IMR-90 (cell line): ENCODE measurements at places on chromosomes 12 and 14. TPM values are rescaled to one million over a fixed set of nuclear protein-coding genes. Genes with fewer than 3 reads are reported as not detected.

KRT81 gene
- 0.05 and 0.29 TPM in 2 replicates for polyA plus RNA-seq

LMNTD1 gene
- 1.3 and 1.5 TPM in 2 replicates for polyA plus RNA-seq

PAPLN gene
- 0.83 and 1.2 TPM in 2 replicates for polyA plus RNA-seq

CCND2 gene
- 0.73 and 1.1 TPM in 2 replicates for polyA plus RNA-seq

KRT82 gene
- polyA plus RNA-seq = not detected in 2 replicates

DNA sequence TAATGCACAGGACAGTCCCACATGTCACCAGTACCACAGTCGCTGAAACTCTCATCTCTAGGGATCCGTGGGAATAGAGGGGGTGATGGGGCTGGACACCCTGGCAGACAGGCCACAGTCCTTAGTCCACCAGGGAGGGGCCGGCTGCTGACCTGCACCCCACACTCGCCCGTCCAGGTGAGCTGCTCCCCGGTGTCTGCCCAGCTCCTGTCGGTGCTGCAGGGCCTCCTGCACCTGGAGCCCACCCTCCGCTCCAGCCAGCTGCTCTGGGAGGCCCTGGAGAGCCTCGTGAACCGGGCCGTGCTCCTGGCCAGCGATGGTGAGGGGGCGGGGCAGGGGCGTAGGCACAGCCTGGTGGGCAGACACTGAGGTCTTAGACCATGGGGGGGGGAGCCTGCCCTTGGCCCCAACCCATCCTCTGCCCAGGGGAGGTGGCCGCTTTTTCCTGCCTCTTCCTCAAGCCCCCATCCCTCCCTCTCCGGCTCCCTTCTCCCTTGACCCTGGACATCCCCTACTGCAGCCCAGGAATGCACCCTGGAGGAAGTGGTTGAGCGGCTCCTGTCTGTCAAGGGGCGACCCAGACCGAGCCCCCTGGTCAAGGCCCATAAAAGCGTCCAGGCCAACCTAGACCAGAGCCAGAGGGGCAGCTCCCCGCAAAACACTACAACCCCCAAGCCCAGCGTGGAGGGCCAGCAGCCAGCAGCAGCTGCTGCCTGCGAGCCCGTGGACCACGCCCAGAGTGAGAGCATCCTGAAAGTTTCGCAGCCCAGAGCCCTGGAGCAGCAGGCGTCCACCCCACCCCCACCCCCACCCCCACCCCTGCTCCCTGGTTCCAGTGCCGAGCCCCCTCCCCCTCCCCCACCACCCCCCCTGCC, 17.1 kb upstream of the ADSS1 start:
- no peak for DNase-seq

DNA sequence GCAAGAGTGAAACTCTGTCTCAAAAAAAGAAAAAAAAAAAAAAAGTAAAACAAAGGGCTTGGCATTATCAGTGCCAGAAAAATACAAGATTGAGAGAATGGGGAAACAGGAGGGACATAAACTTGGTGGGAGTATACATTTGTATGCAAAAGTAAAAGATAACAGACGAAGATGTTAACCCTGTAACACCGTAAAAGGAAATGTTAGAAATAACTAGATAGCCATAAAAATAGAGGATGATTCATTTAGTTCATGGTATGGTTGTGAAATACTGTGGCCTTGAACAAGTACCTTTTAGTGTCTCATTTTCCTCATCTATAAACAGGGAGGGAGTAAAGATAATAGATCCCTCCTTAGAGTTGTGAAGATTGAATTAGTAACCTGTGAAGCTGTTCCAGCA, 33.3 kb downstream of the ATP2A2 start:
- peak; percentile 92 for DNase-seq

DNA sequence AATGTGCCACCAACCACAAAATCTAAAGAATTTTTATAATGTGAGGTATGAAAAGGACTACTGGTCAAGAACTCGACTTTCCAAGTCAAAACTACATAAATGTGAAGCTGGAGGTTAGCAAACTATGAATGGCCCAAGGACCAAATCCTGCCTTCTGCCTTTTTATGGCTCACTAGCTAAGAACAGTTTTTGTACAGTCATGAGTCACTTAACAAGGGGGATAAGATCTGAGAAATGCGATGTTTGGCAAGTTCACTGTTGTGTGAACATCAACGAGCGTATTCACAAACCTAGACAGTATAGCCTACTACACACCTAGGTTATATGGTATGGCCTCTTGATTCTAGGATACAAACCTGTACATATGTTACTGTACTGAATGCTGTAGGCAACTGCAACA, 28.2 kb downstream of the FERMT2 start:
- DNase-seq = peak; percentile 69

DNA sequence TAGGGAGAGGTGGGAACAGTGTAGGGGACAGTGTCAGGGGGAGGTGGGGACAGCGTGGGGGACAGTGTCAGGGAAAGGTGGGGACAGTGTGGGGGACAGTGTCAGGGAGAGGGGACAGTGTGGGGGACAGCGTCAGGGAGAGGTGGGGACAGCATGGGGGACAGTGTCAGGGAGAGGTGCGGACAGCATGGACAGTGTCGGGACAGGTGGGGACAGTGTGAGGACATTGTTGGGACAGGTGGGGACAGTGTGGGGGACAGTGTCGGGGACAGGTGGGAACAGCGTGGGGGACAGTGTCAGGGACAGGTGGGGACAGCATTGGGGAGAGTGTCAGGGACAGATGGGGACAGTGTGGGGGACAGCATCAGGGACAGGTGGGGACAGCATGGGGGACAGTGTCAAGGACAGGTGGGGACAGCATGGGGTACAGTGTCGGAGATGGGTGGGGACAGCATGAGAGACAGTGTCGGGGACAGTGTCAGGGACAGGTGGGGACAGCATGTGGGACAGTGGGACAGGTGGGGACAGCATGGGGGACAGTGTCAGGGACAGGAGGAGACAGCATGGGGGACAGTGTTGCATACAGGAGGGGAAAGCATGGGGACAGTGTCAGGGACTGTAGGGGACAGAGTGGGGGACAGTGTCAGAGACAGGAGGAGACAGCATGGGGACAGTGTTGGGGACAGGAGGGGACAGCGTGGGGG, 139.0 kb downstream of the TMEM121 start:
- DNase-seq = no peak

DNA sequence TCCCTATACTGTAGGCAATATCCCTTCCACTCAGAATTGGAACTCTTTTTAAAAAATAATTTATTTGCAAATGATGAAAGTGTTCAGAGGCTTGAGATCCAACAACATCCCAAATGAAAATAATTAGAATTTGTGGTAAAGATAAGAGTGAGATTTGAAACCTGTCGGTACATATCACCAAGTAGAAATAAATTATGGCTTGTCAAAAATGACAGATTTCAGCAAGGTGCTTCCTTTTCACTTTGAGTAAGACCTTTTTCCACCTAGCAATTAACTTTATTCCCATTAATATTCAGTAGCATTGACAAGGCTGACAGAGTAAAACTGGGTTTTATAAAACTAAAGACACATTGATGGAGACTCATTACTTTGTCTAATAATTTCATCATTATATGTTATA, 107.7 kb upstream of the PRKD1 start:
- DNase-seq = no peak

DNA sequence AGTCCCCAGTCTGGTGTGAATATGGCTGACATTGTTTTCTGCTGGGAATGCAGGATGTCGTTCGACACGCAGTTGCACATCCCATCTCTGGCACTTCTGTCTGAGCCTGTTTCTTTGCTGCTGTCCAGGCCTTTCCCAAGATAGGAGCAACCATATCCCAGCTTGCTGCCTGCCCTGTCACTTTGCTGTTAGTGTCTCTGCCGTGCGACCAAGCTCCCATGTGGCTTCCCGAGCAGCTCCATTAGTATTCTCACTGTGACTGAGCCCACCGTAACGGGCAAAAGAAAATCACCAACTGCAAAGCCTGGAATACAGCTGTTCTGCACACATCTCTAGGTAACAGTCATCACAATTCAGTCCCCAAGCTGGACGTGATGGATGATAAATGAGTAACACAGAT, 66.0 kb upstream of the CPSF6 start:
- no peak for DNase-seq

GRCh38 chr12:58757422-58757821, 162.9 kb downstream of the LRIG3 start:
- peak; percentile 98 for DNase-seq

DNA sequence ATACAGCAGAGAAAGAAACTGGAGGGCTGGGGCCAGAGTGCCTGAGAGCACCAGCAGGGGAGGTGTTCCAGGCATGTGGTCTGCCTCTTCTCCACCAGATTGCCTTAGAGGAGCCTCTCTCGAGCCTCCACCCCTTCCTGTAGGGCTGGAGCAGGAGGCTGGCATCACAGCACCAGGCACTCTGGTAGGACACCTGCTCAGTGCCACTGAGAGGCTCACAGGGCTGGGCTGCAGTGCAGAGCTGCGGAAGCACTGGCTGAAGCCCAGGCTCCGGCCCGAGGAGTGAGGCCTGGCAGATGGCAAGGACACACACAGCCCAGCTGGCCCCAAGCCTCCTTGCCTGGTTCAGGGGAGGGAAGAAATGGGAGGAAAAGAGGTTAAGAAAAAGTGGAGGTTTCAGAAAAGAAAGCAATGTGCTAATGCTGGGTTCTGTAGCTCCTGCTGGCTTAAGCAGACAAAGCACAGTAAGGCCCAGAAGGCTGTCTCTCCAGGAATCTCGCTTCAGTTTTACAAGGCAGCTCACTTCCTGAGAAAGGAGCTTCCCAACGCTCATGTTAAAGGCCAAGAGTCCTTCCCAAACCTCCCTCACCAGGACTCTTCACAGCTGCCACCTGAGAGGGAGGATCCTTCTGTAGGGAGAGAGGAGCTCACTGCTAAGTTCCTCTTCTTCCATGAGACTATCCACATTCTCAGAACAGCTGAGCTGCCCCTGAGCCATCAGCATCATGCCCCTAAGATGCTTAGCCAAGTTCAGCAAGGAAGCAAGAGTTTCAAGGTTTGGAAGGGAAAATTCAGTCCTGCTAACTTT, 23.8 kb downstream of the SPTB start:
- DNase-seq = no peak

- no peak for DNase-seq
Measured at GRCh38 chr12:82665142-82665923, 21.4 kb upstream of the TMTC2 start.

GRCh38 chr12:120872487-120872886, 31.7 kb downstream of the SPPL3 start:
- DNase-seq = no peak

DNA sequence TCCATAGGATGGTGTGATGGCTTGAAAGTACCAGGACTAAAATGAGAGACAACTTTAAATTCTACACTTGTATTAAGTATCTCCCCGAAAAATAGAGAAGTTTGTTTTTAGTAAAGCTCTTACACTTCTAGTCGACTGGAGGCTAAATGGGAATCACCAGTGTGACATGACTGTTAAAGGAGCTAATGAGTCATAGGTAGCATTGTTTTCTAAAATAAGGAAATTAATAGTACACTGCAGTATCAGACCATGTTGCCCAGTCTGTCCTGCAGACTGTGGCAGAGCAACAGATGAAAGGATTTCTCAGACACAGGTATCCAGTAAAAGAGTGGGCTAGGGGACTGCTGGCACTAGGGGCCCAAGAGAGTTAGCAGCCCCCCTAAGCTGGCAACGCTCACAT, 140.1 kb downstream of the TMEM117 start:
- peak; percentile 6 for DNase-seq

DNA sequence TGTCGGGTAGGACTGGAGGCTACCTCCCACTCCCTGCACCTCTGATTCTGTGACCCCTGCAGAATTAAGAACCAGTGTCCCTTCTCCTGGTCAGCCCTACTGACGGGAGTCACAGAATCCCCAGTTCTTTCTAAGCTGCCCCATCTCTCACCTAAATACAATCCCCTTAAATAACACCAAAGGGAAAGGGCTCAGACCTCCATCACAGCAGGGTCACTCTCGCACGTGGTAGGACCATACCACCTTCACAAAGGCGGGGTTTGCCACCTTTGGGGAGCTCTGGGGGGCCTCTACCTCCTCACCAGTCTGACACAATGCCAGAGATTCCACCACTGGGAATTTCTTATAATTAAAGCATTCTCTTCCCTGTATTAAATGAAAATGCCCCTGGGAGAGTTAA, 35.6 kb downstream of the DAD1 start:
- no peak for DNase-seq

DNA sequence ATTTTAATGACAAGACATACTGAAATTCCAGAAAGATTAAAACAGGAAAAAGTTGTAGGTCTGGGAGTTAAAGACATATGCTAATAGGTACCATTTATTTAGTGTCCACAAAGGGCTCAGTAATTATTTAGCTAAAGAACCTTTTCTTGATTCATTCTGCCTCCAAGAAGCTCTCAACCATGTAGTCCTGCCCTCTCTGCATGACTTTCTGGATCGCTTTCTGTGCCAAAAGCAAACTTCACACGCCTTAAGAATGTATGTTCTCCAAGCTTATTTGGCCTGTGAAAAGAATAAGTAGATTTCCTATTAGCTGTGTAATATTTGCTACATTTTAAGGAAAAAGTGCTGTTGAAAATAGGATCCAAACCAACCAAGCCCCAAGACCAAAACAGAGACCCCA, 291.7 kb downstream of the C12orf75 start:
- DNase-seq = no peak

DNA sequence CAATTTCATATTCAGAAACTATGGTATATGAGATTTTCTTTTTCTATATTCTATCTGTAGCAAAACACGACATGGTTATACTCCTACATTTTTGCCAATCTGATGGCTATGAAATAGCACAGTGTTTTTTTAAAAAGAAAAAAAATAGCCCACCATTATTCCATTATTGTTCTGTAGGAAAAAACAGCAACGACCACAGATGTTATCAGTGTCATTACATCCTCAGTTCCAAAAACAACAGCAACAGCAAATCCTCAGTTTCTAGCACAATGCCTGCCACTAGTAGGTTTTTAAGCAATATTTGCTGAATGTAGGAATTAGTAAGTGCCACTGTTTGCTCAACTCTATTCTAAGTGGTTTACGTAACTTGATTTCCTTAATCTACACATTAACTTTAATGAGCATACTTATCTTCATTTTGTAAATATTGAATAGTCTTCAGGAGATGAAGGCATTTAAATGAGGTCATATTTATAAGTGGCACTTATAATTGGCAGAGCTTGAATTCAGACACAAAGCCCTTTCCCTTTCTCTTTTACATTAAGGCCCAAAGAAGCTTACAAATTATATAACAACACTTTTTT, 8.3 kb downstream of the RNASE6 start:
- DNase-seq = no peak

GRCh38 chr12:57473392-57473791, 6.3 kb downstream of the ARHGAP9 start:
- DNase-seq = no peak
